ENCODE measurements at places on chromosomes 3 and 15.

DNA sequence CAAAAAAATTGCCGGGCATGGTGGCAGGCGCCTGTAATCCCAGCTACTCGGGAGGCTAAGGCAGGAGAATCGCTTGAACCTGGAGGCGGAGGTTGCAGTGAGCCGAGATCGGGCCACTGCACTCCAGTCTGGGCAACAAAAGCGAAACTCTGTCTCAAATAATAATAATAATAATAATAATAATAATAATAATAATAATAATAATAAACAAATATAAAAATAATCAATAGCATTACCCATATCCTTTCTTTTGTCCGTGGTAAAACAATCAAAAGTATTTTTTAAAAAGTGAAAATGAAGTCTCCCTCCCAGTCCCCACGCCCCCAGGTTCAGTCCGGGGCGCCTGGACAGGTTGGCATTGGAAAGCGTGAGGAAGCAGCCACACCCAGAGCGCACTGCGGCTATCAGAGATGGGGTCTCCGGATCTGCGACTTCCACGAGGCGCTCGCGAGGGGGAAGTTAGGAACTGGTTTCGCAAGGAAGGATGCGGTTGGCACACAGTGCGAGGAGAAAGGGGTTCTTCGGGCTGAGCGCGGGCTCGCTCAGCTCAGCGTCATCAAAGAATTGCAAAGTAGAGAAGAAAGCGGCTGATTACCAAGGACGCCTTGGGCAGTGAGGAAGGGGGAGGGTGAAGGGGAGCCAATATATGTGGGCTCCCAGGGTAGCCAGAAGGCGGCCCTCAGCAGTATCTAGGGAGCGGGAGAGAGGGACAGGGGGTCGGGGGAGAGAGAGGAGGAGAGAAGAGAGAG lies 69.5 kb upstream of the EPHB3 start:
- peak; percentile 86 for DNase-seq

DNA sequence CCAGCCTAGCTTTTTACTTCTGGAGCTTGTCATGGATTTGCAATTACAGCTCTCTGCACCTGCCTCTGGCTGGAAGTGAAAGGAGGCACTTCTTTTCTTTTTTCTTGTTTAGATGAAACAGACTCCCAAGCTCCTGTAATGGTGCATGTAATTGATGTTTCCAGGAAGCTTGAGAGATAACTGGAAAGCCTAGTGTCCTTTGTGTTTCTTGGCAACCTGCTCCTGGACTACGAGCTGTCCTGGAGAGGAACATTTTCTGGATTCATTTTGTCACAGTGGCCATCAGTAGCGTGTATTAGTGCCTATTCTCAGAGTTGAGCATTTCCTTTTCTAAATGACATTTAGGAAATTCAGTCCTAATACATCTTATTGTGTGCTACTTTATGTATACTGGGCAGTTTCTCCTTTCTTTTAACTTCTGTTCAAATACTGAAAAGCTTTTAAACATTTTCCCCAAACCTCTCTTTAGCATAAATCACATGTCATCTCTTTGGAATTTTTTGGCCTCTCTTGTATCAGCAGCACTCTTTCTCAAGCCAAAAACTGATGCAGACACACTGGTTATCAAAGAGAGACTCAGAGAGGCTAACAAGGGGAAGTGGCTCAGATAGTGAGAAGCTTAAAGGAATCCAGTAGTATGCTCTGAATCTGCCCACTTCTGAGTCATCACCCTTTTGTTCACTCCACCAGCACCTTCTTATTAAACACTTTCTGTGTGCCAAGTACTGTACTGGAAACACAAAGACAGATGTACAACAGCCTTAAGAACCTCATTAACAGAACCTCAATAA lies 62.6 kb upstream of the SLC2A2 start:
- no peak for DNase-seq

- DNase-seq, result peak; percentile 31
Measured at GRCh38 chr3:49554633-49555265, 472 bp downstream of the BSN start.

DNA sequence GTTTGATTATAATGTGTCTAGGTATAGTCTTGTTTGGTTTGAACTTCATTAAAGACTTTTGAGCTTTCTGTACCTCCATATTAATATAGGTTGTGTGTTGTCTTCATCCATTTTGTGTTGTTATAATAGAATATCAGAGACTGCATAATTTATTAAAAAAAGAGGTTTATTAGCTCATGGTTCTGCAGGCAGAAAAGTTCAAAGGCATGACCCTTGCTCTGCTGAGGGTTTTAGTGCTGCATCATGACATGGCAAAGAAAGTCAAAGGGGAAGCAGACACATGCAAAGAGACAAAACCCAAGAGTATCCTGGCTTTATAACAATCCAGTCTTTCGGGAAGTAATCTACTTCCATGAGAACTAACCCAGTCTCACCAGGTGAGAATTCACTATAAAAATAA lies 358.2 kb downstream of the EDEM1 start:
- DNase-seq, result no peak

GRCh38 chr3:4409415-4409814 lies 57.7 kb downstream of the SUMF1 start:
- DNase-seq, result no peak

DNA sequence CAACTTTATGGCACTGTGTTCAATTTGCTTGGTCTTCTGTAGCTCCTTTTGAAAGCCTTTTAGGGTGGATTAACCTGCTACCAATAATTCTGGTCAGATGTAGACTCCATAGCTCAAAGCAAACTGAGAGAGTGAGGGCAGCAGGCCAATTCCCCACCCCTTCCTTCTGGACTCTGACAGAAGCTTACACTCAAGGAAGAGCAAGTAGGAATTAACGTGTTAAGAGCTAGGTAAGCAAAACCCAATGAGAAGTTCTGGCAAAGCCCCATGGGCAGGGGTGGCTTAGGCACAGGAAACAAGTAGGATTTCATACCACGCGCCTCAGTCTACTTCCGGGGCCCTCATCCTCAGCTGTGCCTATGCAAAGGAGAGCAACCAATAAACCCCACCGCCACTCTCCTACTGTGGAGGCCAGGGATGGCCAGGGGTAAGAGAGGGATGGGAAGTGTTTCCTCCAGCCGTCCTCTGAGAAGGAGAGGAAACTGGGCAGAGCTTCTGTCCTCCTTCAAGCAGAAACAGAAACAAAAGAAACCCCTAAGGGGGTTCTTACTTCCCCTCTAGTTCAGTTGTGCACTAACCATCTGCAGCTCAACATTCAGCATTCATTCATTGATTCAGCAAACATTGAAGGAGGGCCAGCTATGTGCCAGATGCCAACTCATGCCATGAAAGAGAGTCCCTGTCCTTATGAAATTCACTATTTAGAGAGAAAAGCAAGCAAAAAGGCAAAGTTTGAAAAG lies 12.6 kb downstream of the CCR5 start:
- no peak for DNase-seq

DNA sequence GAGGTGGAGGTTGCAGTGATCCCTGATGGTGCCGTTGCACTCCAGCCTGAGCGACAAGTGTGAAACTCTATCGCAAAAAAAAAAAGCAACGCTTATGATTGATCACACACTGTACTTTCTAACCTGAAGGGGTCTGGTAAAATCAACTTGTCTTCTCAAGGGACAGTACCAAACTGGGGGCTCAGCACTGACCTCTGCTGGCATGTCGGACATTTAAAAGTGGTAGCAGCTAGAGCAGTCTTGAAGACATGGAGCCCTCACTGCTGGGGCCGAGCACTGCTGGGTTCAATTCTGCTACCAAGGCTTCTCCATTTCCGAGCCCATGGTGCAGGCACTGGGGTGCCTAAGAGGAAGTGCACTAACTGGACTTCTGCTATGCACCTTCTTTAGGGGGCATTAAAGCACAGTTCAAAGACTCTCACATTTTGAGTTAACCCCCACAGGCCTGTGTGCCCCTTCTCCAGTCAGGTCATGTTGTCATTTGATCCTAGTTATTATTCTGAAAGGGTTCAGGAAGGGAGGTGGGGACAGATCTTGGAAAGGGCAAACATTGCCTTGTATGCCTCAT lies 26.4 kb upstream of the LAMP3 start:
- DNase-seq, result peak; percentile 47

DNA sequence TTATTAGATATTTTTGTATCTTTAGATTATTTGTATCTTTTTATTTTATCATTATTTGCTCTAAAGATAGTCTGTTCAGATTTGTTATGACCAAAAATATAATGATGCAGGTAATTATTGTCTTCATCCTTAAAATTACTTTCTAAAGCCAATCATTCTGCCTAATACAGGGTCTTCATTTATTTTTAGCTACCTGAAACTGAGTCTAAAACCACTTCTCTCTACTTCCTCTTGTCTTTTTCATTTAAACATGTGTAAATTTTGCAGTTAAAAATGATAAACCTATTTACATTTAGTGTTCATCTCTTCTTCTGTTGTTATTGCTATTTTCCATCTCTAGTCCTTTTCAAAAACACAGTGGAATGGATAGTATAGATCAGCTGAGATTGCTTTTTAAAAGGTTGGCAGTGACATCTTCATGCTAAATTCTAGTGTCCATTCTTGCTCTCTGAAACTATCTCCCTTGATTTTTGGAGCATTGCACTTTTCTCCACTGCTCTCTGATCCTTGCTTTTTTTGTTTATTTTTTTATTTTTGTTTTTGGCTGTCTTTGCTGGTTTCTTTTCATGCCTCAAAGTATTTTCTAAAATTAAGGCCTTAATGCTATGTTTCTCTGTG lies 91.8 kb downstream of the UBE2E2 start:
- no peak for DNase-seq

- DNase-seq, result no peak
Measured at GRCh38 chr15:63930034-63930433, 96.3 kb upstream of the HERC1 start.

GRCh38 chr15:64090527-64090926 lies 3.1 kb downstream of the CIAO2A start:
- peak; percentile 89 for DNase-seq

GRCh38 chr3:108342837-108343486 lies 46.6 kb downstream of the HHLA2 start:
- no peak for DNase-seq

DNA sequence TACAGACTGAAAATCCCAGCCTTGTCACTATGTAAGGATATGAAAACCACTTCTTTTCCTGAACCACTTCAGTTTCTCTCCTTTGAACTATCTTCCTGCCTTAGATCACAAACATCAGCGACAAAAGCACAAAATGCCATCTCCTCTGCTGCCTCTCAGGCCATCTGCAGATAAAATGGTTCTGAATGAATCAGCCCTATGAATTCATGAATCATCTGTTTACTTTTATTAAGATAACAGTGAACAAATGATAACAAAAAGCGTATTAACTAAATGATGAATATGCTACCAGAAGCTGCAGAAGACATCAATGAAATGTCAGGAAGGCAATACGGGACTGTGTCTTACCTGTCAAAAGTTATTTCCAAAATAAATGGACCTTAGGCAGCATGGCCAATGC lies 928.1 kb downstream of the ROBO1 start:
- no peak for DNase-seq

- no peak for DNase-seq
Measured at GRCh38 chr3:58270485-58270884, 32.9 kb downstream of the ABHD6 start.

All from CD14-positive monocyte (primary cell).